ENCODE measurements at places on chromosomes 1 and 21.

DNA sequence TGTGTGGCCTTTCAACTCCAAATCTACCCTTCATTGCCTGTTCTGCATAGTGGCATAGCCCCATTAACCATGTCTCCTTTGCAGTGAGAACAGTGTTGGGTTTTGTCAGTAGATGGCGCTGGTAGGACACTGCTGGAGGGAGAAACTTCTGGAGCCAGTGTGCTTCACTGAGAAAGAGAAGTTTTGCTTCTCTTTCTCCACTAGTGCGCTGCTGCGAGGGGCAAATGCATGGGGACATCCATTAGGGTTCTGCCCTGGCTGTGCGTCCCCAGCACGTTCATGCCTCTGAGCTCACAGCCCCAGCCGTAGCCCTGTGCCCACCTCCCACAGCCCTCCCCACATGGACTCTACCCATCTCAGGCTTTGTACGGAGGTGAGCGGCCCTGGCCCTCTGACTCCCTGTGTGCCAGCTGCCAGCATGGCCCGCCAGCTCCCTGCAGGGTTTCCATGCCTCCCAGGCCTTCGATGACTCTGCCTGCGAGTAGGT, 53.1 kb downstream of the RIMS3 start:
- DNase-seq = peak; percentile 89

GRCh38 chr1:228448372-228448771, 31.7 kb upstream of the TRIM17 start:
- DNase-seq = no peak

GRCh38 chr1:110617116-110617515, 11.0 kb upstream of the KCNA2 start:
- DNase-seq = peak; percentile 58

GRCh38 chr1:217188280-217189237, 442.3 kb downstream of the GPATCH2 start:
- DNase-seq = no peak

- DNase-seq = no peak
Observed at GRCh38 chr21:35348686-35349085, 299.6 kb upstream of the RUNX1 start.

DNA sequence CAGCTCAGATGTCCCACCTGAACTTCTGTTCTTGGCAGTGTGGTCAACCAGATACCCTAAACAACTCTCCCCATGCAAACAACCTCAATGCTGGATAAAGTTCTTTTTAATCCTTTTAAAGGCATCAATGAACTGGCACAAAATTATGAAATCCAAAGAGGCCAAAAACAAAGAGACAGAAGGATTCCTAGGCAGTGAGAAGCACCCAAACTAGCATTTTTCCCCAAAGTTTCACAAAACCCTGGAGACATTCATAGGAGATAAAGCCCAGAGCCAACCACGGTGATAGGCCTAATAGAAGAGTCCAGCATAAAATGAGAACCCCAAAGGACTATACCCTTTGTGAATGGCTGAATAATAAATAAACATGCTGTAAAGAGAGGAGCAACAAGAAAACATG, 50.7 kb downstream of the MATN1 start:
- DNase-seq = no peak

GRCh38 chr1:27103498-27103897, 51.4 kb downstream of the SLC9A1 start:
- no peak for DNase-seq

DNA sequence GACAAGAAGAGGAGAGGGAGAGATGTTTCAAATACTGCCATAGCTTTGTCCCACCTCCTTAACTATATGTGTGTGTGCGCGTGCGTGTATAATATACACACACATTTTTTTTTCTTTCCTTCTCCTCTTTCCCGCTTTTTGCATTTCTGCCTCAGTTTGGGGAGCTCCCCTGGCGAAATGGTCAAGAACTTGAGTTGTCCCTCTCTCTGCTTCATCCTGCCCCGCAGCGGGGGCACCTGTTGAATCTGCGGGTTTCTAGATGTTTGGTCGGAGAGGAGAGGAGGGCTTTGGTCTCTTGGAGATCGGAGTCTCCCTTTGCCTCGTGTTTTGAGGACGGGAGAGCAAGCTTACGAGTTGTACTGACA, 504 bp downstream of the SCCPDH start:
- DNase-seq = peak; percentile 55

DNA sequence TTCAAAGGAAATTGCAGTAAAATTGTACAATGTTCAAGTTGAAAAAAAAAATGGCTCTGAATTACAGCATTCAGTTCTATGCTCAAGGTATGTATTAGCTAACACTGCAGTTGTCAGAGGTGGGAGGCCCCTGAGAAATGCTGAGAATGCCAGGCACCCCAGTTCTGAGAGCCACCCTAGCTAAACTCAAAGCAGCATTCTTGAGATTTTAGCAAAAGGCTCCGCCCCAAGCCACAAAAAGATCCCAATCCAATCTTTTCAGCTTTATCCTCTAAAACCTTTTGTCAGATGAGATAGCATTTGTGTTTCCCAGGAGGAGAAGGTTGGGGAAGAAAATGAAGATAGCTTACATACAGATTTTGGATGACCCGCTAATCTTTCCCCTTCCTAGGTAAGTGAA, 68.8 kb downstream of the SMYD2 start:
- no peak for DNase-seq

DNA sequence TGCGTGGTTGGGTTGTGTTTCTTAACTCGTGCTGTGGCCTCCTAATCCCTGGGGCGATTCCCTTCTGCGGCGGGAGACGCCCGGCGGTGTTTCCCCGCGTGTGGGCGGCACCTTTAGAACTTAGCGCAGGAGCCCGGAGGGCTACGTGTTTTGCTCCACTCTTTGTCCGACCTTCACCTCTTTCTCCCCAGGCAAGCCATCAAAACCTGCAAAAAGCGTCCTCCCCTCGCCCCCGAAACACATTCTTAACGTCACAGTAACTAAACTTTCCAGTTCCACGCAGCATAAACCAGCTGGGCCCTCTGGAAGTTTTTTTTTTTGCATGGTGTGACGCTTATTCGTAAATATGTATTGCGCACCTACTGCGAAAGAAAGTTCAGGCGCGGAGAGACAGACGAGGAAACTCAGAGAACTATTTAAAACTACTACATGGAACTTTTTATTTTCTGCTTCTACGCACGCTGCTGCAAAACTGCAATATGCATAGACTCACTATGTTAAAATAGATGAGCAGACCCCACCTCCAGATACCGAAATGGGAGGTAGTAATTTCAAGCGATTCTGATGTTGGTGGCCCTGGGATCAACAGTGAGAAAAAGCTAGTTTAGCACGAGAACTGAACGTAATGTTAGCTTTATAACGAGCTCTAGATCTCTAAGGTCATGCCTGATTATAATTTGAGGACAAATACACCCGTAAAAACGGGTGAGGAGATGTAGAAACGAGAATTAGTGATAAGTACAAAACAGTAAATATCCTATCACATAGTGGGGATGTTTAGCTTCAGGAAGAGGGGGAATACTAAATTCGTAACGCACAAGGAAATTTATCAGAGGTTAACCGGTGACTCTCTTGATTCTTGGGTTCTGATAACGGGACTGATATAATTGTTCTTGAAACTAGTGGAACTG, 920 bp downstream of the MTR start:
- DNase-seq = peak; percentile 37

DNA sequence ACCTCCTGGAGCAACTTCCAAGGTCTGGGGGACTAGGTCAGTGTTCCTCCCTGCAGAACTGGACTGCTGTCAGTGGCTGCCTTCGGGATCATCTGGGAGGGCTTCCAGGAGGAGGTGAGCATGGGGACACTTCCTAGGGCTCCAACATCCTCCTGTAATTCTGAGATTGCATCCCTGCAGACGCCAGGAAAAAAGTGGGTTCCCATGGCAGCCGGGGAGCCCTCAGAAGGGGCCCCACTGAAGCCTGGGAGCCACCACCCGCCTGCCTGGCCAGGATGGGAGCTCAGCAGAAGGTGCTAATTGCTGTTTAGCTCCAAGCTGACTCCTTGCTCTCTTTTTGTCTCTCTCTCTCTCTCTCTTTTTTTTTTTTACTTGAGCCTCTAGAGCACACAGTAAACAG, 16.1 kb upstream of the ARF1 start:
- no peak for DNase-seq

DNA sequence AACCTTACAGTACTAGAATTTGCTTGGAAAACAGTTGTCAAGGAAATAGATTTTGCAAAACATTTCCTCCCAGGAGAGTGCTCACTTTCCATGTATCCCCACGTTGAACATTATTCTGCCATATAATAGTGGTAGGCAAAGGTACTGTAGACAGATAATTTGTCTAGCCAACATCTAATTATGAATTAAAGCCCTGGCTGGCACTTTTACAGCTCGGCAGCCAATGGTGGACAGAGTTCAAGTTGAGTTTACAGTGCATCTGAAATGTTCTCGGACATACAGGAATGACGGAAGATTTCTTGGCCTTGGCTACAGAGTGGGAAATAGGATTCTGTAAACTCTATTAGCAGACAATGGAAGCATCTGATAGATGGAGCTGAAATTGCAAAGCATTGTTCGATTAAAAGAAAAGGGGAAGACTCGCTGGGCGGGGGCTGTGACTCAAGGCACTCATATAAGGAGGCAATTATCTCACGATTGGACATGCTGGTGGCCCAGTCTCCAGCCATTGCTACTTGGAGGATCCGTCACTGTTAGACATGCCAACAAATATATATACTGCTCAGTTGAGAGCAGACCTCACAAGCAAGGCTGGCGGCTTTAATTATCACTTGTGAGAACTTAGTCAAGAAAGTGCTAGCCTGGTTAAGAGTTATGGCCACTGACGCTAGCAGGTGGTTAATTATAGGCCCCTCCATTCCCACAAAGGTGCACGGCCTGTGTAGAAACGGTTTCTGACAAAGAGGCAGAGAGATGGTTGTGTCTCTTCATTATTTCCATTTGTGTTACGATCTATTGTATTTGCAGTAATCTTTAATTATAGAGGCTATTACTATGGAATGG, 48.0 kb downstream of the MAN1C1 start:
- no peak for DNase-seq

DNA sequence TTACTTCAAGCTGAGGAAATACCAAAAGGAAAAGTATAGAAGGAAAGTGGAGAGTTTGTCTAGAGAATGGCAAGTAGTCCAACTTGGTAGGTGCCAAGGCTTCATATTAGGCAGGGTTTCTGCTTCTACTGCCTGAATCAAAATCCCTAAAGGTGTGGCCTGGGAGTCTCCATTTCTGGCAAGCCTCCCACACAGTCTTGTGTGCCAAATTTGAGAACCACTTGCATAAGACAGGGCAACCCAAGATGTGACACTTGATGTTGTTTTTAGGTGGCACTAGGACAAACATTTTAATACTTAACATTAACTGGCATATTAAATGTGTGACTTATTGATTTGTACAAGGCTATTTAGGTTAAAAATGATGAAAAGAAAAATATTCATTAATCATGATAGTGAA, 60.1 kb downstream of the ATG4C start:
- peak; percentile 7 for DNase-seq

DNA sequence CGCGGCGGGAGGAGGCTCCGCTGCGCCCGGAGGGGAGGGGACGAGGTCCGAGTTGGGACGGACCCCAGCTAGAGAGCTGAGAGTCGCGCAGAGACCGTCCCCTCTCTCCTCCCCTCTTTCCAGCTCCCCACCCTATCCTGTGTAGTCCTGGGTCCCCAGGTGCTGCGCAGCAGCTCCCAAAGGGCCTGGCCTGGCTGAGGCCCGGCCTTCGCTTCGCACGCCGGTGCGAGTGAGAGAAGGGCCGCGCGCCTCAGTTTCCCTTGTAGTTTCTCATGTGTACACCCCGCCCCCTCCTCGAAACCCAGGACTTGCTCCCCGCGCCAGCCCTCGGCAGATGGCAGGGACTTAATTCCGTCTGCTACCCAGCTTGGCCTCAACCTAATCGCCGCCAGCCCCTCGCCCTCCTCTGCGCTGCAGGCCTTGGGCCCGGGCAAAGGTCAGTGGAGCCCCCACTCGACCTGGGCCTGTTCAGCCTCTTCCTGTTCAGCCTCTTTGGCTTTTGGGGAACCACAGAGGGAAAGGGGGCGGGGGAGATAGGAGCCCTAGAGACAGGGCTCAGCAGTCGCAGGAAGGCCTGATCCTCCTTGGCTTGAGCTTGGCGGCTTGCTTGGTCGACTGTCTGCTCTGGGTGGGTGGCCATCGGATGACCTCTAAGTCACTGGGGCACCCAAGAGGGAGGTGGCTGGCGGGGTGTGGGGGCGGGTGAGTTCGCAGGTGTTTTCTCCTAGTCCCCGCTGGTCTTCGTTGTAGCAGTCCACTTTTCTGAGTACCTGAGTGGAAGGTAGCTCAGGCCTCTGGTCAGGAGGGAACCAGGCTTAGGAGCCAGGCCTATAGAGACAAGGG, 1.0 kb downstream of the ZNF687 start:
- DNase-seq = peak; percentile 31

DNA sequence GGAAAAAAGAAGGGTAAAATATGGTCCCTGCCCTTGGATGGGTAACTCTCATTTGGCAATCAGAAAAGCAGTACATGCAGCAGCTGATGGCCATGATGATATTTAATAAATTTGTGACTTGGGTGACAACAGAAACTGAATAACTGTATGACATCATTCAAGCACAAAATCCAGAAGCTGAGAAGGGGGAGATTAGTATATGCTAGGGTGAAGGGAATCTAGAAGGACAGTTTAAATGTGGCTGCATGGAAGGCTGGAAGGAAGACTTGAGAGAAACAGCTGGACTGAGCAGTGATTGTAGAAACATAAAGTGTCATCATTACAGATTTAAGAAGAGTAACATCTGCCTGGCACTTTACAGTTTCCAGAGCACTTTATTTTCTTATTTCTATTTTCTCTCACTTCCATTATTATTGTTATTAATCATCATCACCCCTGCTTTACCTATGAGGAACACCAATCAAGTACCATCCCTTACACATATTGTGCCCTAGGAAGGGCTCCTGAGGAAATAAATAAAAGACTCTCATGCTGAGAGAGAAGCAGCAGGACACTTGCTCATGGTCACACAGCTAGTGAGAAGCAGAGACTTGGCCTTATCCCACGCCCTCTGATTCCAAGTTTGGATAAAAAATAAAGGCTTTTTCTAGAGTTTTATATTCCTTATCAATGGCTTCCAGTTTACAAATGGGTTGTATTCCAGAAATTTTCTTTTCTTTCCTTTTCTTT, 207.2 kb downstream of the PBX1 start:
- DNase-seq = no peak

DNA sequence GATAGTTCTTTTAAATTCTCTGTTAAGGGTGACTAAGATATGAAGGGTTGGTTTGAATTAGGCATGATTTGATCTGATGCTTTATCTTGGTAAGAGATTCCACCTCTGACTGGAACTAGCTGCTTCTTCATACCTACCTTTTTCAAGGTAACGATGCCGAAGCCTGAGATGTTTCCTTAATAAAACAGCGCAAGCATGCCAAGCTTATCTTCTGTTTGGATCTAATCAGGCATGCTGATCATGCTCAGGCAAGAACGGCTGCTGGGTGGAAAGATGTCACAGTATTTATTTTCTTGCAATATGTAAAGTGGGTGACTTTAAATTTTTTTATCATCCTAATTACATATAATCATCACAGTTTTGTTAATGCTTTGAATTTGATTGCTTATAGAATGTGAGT, 148.7 kb downstream of the ADGRL2 start:
- peak; percentile 12 for DNase-seq

Data from G401 (cell line).